Body of pancreas (tissue), 4 donors: ENCODE measurements at places on chromosomes 16 and 17. TPM values are rescaled to one million over a fixed set of nuclear protein-coding genes. Genes with fewer than 3 reads are reported as not detected.
A peak's percentile ranks its signal among the peaks of the same experiment; 100 is the strongest.

DNA sequence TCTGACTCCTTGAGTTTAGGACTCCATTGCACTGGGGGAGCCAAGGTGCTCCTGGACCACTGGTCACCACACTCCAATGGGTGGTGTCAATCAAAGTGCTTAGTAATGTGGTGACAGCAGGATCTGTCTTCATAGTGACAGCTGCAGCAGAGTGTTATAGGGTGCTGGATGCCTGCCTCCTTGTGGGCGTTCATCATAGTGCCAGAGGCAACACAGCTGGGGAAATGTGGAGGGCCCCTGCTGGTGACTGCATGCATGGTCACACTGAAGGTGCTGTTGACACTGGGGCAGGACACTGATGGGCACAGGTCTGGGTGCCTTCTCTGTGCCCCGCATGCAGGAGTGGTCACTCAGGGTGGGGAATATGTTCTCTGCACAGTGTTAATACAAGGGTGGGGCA is 177.5 kb upstream of the CDH8 start:
- no peaks in the 10 kb centered on the region for H3K4me1 ChIP-seq
- no peak overlapping the region for H3K4me3 ChIP-seq
- no peaks in the 10 kb centered on the region for H3K27me3 ChIP-seq
- no peak for DNase-seq
- no peak overlapping the region for H3K27ac ChIP-seq

DNA sequence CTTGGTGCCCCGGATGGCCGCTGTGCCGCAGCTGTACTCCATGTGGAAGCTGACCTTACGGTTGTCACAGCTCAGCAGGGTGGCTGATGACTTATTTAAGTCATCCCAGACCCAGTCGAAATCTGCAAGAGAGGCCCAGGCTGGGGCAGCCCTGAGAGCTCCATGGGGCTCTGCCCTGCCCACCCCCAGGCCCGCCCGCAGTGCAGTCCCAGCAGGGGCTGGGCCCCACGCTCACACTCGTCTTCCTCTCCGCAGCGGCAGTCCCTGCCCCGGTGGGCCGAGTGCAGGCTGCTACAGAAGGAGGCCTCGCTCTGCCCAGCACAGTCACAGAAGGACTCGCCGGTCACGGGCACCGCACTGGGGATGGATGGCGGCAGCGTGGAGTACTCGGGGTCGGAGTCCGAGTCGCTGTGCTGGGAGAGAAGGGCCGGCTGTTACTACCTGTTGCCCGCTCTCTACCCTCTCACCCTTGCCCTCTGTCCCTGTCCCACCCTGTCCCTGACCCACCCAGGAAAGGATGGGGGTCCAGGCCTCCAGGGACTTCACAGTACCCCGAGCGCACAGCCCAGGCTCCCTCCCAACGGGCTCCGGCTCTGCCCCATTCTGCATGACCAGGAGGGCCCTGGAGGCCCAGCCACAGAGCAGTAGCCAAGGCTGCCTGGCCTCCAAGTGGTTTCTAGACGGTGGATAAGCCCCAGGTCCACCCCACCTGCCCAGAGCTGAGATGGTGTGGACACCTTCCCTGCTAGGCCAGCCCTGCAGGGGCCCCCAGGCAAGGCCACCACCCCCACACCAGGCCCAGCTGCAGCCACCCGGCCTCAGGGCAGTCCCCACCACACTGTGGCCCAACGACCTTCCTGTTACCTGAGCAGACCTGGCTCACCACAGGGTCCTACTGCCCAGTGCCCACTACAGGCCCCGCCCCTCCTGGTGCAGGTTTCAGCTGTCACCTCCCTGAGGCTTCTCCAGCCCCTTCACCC is 3.9 kb downstream of the SPSB3 start:
- H3K36me3 ChIP-seq: peaks cover 9% of the 10 kb centered on the region
- DNase-seq: no peak
- peaks cover 49% of the 10 kb centered on the region for H3K4me1 ChIP-seq
- H3K27me3 ChIP-seq: no peaks in the 10 kb centered on the region
- H3K4me3 ChIP-seq: no peak overlapping the region
- H3K27ac ChIP-seq: peak overlapping the region; percentile 3

GRCh38 chr16:57265850-57266530 is 18.5 kb downstream of the PLLP start:
- no peak overlapping the region for H3K4me3 ChIP-seq
- peak; percentile 95 for DNase-seq
- peaks cover 85% of the 10 kb centered on the region for H3K4me1 ChIP-seq
- peak overlapping the region; percentile 90 for H3K27ac ChIP-seq

GRCh38 chr17:81471818-81472456 is 40.7 kb downstream of the ACTG1 start:
- H3K27ac ChIP-seq: no peak overlapping the region
- H3K4me3 ChIP-seq: no peak overlapping the region
- H3K4me1 ChIP-seq: peaks cover 25% of the 10 kb centered on the region

- H3K27me3 ChIP-seq: no peaks in the 10 kb centered on the region
- no peaks in the 10 kb centered on the region for H3K36me3 ChIP-seq
- H3K27ac ChIP-seq: no peak overlapping the region
- no peaks in the 10 kb centered on the region for H3K4me1 ChIP-seq
- no peak overlapping the region for H3K4me3 ChIP-seq
Measured at GRCh38 chr17:58728798-58729197, 26.9 kb upstream of the PPM1E start.

- no peak overlapping the region for H3K4me3 ChIP-seq
- H3K27me3 ChIP-seq: no peaks in the 10 kb centered on the region
- H3K36me3 ChIP-seq: no peaks in the 10 kb centered on the region
Measured at GRCh38 chr17:57544401-57544800, 200.7 kb downstream of the CCDC182 start.

DNA sequence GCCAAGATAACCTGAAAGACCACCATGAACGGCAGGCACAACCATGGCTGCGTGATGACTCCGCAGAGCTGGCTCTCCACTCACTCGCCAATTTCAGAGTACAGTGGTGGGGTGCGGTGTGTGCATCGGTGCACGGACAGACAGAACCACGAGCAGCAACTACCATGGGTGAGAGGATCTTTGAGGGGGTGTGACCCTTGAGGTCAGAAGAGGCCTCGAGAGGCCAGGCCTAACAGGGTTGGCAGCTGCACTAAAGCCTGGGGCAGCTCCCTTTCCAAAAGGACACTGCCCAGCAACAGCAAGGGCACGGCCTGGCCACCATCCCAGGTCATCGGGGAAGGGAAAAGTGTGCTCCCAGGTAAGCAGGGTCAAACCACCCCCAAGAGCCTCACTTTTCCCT is 1.9 kb upstream of the ECI1 start:
- peaks cover 23% of the 10 kb centered on the region for H3K4me1 ChIP-seq
- no peaks in the 10 kb centered on the region for H3K27me3 ChIP-seq
- no peak for DNase-seq

- H3K36me3 ChIP-seq: no peaks in the 10 kb centered on the region
- H3K4me1 ChIP-seq: no peaks in the 10 kb centered on the region
- DNase-seq: no peak
- no peak overlapping the region for H3K4me3 ChIP-seq
- H3K27me3 ChIP-seq: no peaks in the 10 kb centered on the region
Measured at GRCh38 chr17:45184144-45184543, 22.5 kb downstream of the HEXIM2 start.

DNA sequence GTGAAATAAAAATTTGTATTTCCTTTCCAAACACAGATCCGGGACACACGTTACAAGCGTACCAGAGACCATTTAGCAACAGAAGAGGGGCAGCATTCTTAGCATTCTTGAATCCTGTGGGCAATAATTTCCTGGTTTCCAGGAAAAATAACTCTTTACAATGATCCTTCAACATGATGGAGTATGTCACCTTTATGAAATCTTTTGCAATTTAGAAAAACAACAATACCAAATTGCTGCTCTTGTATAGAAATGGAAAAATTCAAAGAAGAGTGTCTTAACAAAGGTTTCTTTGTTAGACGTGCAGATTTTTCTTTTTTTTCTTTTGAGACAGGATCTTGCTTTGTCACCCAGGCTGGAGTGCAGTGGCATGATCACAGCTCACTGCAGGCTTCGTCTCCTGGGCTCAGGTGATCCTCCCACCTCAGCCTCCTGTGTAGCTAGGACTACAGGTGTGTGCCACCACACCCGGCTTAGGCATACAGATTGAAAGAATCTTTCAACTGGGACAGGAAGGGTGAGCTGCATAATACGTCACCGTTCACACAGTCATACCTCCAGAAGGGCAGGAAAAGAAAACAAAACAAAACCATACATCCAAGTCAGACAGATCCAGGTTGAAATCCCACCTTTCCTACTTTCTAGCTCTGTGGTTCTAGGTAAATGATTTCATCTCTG is 10.8 kb upstream of the GCSH start:
- no peak overlapping the region for H3K27ac ChIP-seq
- H3K4me3 ChIP-seq: no peak overlapping the region
- DNase-seq: no peak
- no peaks in the 10 kb centered on the region for H3K4me1 ChIP-seq

- no peaks in the 10 kb centered on the region for H3K27me3 ChIP-seq
- H3K36me3 ChIP-seq: no peaks in the 10 kb centered on the region
- H3K4me1 ChIP-seq: peaks cover 47% of the 10 kb centered on the region
- no peak for DNase-seq
- H3K27ac ChIP-seq: no peak overlapping the region
Measured at GRCh38 chr16:56423584-56424403, 1.6 kb downstream of the AMFR start.

DNA sequence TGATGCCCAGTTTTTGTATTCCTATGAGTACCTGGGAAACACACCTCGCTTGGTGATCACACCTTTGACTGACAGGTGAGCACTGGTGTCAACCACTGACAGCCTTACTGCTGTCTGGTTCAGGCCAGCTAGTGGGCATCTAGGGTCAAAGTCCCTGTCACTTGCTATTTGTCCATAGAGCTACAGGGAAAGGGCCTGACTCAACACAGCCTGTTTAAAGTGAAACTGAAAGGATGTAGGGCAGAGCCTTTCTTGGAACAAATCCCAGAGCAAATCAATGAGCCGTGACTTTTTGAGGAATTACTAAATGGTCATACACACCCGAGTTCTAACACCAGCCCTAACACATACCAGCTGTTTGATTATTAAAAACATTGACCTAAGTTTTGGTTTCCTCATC is 106.8 kb downstream of the DNAH9 start:
- no peaks in the 10 kb centered on the region for H3K27me3 ChIP-seq
- H3K36me3 ChIP-seq: no peaks in the 10 kb centered on the region
- no peak overlapping the region for H3K27ac ChIP-seq
- no peaks in the 10 kb centered on the region for H3K4me1 ChIP-seq

DNA sequence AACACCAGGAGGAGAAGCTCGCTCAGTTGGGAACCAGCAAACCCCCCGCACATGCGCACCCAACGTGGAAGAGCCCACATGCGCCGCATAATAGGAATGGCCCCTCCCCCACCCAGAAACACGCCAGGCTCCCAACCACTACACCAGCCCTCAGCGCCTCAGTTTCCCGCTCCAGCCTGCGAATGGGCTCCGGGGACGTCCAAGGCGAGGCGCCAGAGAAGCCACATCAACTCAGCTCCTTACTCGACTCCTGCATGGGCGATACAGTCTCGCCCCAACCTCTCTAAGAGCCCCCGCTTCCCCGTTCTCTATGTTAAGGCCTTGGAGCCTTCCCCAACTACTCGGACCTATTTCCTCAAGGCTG is 504 bp downstream of the SRSF1 start:
- H3K4me1 ChIP-seq: peaks cover 47% of the 10 kb centered on the region
- DNase-seq: peak; percentile 70
- H3K27ac ChIP-seq: peak overlapping the region; percentile 96
- H3K4me3 ChIP-seq: peak overlapping the region; percentile 86
- no peaks in the 10 kb centered on the region for H3K27me3 ChIP-seq

DNA sequence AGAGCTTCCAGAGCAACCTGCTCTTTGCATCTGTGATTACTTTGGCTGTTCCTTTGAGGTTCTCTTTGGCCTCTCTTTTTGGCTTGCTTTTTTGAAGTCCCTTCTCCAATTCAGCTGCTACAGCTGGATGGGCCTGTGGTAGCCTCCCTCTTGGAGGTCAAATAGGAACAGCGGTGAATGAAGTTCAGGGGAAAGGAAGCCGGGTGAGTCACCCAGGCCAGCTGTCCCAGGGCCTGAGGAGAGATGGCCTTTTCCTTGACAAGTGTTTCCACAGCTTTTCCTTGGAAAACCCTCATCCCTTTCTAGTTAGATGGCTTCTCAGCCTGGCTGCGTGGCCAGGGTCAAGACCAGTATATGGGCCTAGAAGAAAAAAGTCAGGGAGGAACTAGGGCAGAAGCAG is 103.1 kb downstream of the STX8 start:
- no peaks in the 10 kb centered on the region for H3K36me3 ChIP-seq
- no peaks in the 10 kb centered on the region for H3K27me3 ChIP-seq
- DNase-seq: no peak
- no peak overlapping the region for H3K27ac ChIP-seq

DNA sequence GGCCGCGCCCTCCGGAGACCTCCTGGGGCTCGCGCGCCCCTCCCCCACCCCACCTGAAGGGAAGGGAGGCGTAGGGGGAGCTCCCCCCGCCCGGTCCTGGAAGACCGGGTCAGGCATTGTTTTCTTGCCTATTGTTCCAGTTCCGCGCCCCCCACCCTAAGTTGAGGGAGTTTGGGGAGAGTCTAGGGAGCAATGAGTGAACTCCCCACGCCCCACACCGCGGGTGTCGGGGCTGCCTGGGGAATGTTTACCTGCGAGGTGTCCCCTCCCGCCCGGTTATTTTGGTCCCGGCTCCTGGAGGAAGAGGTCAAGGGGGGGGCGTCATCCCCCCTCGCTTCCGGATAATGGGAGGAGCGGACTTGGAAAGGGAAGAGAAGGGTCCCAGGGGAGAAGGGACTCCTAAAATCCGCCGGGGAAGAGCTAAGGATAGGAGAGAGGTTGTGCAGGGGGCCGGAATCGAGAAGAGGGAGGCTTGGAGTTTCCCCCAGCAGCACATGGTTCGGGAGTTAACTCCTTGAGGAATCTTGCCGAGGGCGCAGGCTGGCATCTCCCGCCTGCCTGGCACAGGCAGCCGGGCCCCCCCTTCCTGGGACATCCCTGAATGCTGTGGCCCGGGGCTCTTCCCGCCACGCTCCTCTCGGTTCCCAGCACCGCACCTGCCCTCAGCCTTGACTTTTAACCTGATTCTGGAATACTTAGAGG is 881 bp downstream of the MLLT6 start:
- H3K27me3 ChIP-seq: no peaks in the 10 kb centered on the region
- H3K36me3 ChIP-seq: peaks cover 1% of the 10 kb centered on the region
- peak; percentile 56 for DNase-seq
- H3K27ac ChIP-seq: peak overlapping the region; percentile 93

DNA sequence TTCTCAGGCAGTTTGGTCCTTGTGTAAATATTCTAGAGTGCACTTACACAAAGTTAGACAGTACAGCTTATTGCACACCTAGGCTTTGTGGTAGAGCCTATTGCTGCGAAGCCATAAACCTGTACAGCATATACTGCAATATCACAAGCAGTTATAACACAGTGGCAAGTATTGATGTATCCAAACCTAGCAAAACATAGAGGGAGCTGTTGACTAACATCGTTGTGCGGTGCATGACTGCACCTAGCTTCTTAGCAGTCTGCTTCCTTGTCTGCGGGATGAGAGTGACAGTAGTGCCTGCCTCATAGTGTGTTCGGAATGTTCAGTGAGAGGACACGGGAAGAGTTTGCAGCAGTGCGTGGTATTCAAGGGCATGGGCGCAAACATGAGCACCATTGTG is 78.9 kb downstream of the MPRIP start:
- H3K4me1 ChIP-seq: peaks cover 39% of the 10 kb centered on the region
- peak overlapping the region; percentile 71 for H3K27ac ChIP-seq
- no peaks in the 10 kb centered on the region for H3K27me3 ChIP-seq
- no peak for DNase-seq
- H3K36me3 ChIP-seq: no peaks in the 10 kb centered on the region
- H3K4me3 ChIP-seq: no peak overlapping the region

The SHCBP1 gene
- not detected for total RNA-seq

The SCGB1C2 gene
- not detected for total RNA-seq

The METTL22 gene
- 47.5 TPM for total RNA-seq
